ENCODE measurements at places on chromosomes 5 and 9. TPM values are rescaled to one million over a fixed set of nuclear protein-coding genes. Genes with fewer than 3 reads are reported as not detected.

DNA sequence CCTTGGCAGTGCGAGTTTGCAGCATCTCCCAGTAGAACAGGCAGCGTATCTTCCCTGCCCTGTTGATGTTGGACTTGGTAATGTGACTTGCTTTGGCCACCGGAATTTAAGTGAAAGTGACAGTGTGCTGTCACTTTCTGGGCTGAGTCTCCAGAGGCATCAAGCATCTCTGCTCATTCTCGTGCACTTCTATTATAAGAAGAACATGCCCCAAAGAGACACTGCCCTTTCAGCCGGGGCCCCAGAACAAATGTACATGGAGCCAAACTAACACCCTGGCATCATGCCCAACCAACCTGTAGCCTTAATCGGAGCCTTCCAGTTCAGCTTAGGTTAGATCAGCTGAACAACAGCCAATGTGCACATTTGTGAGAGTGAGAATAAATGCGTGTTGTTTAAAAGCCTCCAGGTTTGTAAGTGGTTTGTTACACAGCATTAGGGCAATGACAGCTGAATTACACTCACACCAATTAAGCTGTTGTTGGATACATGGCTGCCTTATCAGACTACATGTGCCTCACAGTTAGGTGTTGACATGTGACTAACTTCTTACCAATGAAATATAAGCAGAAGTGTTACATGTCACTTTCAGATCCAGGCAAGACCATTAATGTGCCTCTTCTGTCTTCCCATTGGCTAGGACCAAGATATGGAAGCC lies 22.1 kb upstream of the FRMD3 start:
- DNase-seq = no peak

CCDC183 gene
- 0.47 TPM for total RNA-seq

GRCh38 chr9:124306098-124306735 lies 48.5 kb downstream of the NEK6 start:
- DNase-seq = no peak

DNA sequence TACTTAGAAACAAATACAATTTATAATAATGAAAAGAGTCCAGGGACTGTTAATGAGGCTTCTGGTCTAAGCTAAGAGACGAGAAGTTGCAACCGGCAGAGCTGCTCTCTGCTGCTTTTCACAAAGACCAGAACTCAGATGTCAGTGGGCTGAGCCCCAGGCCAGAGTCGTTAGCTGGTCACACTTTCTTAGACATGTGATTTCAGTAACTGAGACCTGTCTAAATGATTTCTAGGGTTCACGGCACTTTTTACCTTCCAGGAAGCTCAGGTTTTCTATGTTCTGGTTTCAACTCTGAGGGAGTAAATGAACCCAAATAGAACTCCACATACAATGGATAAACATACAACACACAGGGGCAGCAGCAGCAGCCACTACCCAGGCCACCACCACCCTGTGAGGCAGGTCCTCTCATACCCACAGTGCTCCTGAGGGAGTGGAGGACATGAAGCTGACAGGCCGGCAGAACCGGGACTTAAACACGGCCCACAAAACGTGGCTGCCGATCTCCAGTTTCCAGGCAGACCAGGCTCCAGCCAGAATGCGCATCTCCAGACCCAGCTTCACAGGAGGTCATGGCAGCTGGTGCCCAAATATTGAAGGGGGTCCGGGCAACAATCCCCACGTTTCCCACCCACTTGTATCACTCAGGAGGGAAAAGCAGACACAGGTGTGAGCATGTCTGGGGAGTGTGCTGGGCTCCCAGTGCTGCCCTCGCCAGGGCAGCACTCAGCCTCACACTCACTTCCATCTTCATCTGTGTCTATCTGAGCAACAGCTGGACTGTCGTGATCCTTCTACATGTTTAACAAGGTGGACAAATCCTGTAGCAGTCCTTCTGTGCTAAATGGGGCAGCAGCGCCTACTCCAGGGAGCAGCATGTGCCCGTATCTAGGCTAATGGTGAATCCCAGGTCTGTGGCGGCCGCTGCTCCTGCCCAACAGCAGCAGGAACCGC lies 38.8 kb downstream of the IARS1 start:
- DNase-seq = no peak

PIP5KL1 gene
- 1.8 TPM for total RNA-seq

- DNase-seq = no peak
Observed at GRCh38 chr9:37919956-37920335, 16.0 kb upstream of the SLC25A51 start.

ADAM19 gene
- total RNA-seq = 39.3 TPM

DNA sequence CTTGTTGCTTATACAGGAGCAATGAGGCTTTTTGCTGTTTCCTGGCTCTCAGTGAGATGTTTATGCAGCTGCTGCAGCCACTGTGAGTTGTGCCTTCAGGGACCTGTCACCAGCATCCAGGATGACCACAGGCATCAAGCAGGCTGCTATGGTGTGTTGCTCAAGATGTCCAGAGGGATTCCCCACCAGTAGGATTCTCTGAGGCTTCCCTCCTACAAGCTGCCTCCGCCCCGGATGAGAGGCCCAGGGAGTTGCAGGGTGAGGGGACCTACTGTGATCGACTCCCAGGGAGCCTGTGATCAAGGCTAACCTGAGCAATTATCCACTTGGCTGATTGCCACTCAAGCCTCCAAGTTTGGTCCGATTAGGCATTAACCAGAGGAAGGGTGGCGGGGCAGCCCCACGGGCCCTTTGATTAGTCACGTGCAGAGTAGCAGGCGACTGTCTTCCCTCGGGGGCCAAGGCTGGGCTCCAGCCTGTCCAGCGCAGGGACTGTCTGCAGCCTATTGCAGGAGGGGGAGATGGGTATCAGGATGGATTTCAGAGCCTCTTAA lies 1.8 kb upstream of the FAT2 start:
- no peak for DNase-seq

DNA sequence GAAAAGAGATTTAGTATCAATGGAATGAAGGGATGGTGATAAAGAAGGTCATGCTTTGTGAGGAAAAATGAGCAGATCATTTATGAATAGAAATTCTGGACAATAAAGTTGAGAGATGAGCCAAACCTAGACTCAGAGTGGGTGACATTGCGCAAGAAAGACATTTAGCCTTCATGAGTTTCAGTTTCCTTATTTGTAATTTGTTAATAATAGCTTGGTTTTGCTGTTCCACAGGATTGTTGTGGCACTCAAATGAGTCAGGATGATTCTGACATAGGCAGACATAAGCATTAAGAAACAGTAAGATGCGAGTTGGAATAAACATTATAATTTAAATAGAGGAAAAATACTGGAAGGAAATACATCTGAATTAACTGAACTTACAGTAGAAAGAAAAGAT lies 34.8 kb downstream of the ITGA2 start:
- peak; percentile 23 for DNase-seq

- DNase-seq = no peak
Observed at GRCh38 chr5:134451936-134452505, 40.3 kb upstream of the CDKN2AIPNL start.

GRCh38 chr5:56375011-56375410 lies 141.9 kb upstream of the ANKRD55 start:
- no peak for DNase-seq

DNA sequence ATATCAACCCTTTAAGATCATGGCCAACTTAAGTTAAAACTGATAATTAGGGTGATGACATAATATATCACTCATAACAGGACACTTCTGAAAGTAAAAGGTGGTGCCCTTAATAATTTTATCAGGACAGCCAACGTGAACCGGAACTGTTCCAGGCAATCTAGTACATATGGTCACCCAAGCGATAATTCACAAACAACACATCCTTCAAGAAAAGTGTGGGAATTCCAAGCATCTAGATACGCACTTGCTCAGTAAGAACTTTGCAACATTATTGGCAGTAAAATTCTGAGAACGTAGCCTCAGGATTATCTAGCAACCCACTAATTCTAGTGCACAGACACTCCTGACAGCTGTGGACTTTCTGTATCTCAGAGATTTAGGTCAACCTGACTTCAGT lies 85.7 kb downstream of the ALDH7A1 start:
- DNase-seq = no peak

GRCh38 chr9:13608451-13608850 lies 329.0 kb upstream of the MPDZ start:
- no peak for DNase-seq

FOXD4L5 gene
- total RNA-seq = 0.10 TPM

DNA sequence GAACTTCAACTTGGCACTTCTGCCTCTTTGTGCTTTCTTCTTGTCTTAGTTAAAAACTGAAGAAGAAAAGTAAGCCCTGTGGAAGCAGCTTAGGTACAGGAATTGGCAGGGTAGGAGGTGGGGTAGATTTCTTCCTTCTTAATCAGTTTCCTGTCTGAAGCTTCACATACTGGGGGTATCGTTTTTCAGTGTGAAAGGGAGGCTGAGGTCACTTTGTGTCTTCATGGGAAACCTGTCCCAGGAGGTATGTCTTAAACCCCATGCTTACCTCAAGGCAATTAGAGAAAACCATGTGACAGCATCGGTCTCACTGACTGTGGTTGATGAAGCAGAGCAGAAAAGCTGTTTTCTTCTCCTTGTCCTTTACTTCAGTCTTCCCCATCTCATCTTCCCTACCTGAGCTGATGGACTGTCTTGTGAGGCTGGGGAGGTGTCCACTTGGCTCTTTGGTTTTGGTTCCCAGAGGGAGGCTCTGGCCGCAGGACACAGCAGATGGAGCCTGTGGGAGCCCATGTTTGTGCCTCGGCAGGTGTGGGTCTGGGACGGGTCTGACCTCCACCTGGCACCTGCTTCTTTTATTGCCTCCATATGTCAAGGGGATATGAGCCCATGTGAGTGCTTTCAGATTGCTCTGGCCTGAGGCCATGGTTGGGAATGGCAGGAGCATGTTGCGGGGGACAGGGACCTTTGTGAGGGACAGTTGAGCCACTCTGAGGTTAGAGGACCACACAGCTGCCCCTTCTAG lies 47.0 kb downstream of the SH3GL2 start:
- no peak for DNase-seq

DNA sequence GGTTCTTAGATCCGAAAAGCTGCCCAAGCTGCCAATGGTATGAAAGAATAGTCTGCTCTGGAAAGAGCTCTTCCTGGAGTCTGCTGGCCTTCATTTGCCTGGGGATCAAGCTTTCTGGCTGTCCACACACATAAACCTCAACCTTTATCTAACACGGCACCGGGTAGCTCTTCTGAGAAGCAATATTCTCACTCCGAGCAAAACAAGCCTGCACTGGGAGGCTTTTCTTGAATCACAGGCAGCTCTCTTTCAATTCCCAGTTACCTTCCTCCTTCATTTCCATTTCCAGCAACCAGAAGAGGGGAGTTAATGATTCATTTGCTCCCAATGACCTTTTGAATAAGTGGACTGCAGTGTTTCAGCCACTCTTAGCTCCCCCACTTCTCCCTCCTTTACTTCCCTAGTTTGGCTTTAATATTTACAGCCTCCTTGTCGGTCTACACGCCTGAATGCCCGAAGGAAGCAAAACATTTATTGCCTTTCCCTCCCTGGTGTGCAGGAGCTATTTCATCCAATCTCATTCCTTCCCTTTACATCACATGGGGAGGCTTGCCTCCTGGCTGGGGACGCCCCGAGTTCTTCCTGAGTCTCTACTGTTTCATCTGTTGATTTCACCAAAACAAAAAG lies 187.1 kb downstream of the ARHGEF28 start:
- DNase-seq = no peak

GRM6 gene
- not detected for total RNA-seq

DNA sequence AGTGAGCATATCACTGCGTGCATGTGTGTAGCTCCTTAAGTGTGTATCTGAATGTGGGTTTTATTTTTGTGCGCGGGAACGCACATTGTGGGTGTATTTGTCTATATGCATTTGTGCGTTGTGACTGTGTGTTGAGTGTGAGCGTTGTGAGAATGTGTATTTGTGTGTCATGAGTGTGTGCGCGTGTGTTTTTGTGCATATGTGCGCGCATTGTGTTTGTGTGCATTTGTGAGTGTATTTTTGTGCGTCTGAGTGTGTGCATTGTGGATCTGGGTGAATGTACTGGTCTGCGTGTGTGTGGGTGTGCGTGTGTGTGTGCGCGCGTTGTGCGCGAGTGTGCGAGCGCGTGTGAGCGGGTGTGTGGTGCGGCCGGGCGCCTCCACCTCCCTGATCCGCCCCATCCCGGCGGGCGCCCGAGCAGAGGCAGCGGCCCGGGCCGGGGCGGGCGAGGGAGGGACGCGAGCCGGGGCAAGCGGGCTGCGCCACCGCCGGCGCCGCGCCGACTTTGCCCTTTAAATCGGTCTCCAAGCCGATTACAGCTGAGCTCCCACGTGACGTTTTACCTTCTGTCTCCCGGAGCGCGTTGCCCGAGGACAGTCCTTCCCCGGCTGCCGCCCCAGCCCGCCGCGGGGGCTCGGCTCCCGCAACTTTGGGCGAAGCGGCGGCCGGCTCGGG lies at the start of gene RASGRF2:
TSS of gene RASGRF2 (plus strand) at position 596 of the 675 bp plus-strand sequence. CDS start 376 bp downstream, outside the sequence.
- peak; percentile 71 for DNase-seq

DNA sequence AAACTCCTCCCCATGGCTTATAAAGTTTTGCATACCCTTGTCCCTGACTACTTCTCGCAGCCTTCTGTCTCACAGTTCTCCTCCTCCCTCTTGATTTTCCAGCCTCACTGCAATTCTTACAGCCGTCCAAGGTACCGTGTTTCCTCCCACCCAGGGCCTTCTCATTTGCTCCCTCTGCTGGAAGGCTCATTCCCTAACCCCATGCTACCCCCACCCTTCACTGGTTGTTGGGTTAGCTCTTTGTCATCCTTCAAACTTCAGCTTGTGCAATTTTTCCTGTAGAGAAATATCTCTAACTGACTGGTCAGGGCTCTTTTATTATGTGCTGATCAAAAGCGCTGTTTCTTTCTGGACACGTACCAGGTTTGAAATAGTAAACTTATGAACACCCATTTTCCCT lies 329.2 kb downstream of the EBF1 start:
- no peak for DNase-seq

KIF4B gene
- 0.10 TPM for total RNA-seq

TAF1L gene
- total RNA-seq = not detected

SLC46A2 gene
- not detected for total RNA-seq

PRRX2 gene
- total RNA-seq = 0.83 TPM
